Glomerular endothelial cell (primary cell): ENCODE measurements at places on chromosomes 4 and X. TPM values are rescaled to one million over a fixed set of nuclear protein-coding genes. Genes with fewer than 3 reads are reported as not detected.

The MFAP3L gene
- total RNA-seq, result 1.6 and 3.1 TPM in 2 replicates

The EVC2 gene
- 11.0 and 11.7 TPM in 2 replicates for total RNA-seq

The NAT8L gene
- 0.05 TPM in 1 of 2 replicates, not detected in the other for total RNA-seq

GRCh38 chr4:47668810-47669408 is 169.0 kb downstream of the CORIN start:
- no peak for DNase-seq

- peak; percentile 3 for DNase-seq
Measured at GRCh38 chr4:99763635-99764101, 53.0 kb upstream of the DAPP1 start.
